ENCODE measurements at places on chromosomes 4 and X.

DNA sequence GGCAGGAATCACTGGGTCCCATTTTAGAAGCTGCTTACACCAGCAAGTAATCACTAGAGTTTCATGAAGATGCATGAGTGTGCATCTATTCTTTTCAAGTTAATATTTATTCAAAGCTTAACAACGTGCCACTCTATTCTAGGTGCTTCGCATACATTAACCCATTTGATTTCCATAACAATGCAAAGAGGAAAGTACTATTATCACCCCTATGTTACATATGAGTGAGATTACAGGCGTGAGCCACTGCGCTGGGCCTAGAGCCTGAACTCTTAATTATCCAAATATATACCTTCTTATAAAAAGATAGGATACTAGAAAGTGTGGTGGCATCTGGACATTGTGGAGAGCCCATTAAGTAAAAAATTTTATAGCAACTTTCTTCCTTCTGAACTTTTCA, 65.4 kb downstream of the CXCL13 start:
- DNase-seq: no peak

GRCh38 chr4:23135792-23136645, 443.3 kb downstream of the GBA3 start:
- peak; percentile 19 for DNase-seq

- no peak for DNase-seq
Measured at GRCh38 chr4:82560853-82561785, 669 bp downstream of the TMEM150C start.

DNA sequence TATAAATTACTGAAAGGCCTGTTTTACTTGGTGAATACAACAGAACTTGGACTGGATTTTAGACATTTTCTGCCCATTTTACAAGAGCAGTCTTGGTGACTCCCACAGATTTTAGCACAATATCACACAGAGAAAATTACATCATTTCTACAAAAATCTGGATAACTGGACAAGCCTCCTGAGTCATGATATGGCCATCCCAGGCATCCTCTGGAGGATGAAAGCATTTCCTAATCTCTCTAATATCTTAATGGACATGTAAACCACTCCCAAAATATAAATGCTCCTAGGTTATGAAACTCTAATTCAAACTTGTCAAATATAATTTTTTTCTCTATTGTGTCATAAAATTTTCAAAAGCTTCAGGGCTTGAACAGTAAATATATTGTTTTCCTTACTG, 1170.8 kb upstream of the PCDH7 start:
- DNase-seq: no peak

DNA sequence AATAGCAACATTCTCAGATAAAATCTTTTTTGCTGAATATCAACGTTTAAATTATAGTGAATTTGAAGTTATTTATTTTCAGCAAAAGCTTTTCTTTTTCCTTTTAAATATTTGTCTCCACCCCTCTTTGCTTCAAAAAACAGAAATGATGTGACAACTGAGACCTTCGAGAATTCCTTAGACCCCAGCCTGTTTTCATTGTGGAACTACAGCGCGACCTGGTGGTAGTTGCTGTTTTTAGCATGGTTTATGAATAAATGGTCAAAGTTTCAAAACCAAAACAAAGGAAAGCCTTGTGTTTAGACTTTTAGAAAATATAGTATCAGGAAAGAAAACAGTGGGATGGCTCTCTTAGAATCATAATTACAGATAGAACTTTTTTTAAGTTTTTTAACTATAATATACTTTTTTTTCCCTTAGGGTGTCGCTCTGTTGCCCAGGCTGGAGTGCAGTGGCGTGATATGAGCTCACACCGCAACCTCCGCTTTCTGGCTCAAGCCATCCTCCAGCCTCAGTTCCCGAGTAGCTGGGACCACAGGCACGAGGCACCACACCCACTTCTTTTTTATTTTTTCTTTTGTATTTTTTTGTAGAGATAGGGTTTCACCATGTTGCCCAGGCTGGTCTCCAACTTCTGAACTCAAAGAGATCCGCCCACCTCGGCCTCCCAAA, 26.8 kb upstream of the TMEM184C start:
- DNase-seq: peak; percentile 47

- DNase-seq: no peak
Measured at GRCh38 chr4:34973650-34974312, 1270.5 kb downstream of the ARAP2 start.

DNA sequence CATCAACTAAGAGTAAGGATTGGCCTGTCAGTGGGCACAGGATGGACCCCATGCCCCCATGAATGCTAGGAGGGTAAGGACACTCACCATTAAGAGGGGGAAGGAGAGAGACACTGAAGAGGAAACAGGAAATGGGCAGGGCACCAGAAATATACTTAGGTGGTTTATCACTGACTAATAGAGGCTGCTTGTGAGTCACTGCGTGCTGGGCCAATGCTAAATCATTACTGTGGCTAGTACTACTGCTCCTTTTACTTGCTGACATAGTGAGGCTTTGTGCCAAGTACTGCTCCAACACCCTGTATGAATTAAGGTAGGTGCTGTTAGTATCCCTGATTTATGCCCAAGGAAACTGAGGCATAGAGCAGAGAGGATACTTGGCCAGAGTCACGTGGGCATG, 130.4 kb upstream of the FRMPD4 start:
- peak; percentile 2 for DNase-seq

- no peak for DNase-seq
Measured at GRCh38 chrX:56289449-56289848, 57.3 kb downstream of the KLF8 start.

GRCh38 chrX:117910216-117910615, 206.4 kb downstream of the KLHL13 start:
- no peak for DNase-seq

DNA sequence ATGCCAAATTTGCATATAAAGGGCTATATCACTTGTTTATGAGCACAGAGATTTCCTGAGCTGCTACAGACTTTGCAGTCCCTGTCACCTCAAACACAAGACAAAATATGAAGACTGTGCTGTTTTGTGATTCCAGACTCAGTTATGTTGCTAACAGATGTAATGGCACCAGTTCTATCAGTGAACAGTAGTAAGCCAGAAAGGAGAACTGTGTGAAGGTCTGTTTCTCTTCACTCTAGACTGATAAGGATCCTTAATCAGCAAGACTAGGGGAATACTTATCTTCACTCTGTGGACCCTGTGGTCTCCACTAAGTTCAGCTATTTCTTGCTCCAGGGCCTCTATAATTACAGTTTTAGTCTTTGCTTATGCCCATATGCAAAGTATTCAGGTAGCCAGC, 82.7 kb downstream of the ANXA5 start:
- DNase-seq: no peak

DNA sequence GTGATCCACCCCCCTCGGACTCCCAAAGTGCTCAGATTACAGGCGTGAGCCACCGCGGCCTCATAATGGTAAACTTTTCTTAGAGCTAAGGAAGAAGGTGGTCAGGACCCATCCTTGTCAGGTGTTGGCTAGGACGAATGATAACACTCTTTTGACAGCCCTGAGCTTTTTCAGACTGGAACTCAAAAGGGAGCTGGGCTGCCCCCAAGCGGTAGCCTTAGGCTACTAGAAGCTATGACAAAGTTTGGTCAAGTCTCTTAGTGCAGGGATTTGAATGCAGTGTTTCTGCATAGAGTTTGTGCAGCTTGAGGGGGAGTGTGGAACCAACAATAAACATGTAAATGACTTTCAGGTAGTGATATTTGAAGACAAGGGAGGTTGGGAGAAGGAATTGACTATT, 11.8 kb upstream of the HSD17B10 start:
- peak; percentile 3 for DNase-seq

- no peak for DNase-seq
Measured at GRCh38 chr4:182380771-182381181, 137.6 kb downstream of the TENM3 start.

DNA sequence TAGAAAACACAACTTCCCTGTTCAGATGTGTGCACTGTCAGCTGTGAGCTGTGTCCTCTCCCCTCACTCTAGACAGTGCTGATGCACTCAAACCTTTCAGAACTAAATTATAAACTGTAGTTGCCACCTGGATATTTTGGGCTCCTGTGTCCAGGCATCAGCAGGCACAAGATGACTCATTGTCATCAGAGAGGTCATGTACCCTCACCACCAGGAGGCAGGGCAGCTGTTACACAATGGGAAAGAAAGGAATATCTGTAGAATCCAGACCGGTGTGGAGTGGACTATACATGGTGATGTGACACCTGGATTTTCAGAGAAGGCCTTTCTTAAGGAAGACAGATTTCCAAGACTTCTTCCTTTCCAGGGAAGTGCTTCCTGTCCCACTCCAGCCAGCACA, 854.4 kb upstream of the AGA start:
- DNase-seq: no peak

DNA sequence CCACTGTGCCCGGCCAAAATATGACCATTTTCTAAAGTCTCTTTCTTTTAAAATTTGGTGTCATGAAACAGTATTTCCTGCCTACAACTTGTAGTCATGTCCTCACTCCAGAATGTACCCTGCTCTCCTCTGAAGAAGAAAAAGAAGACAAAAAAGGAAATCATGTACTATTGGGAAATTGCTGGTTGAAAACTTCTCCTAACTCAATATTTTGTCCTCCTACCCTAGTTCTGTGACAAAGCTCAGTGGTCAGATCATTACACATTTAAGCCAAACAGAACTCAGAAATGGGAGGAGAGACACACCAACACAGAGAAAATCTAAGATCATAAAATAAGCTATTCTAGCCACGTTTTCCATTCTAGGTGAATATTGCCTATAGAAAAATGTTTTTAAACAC, 127.7 kb downstream of the IRF2 start:
- no peak for DNase-seq

DNA sequence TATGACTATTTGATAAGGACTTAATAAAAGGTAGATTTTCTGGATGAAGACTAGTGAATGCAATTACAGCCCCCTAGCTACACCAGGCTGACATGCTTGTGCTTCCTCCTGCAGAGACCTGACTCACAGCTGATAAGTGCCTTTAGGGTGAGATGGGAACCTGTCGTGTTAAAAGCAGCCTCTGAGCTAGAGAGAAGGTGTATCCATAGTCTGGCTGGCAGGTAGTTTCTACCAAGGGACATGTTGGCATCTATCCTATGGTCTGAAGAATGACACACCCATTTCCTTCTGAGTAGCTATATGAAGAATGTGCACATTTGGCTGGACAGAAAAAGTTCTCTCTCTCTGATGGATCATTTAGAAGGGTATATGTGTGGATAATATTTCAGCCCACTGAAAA, 64.1 kb downstream of the PARM1 start:
- DNase-seq: peak; percentile 8

- DNase-seq: peak; percentile 54
Measured at GRCh38 chr4:18689308-18690115, 668.0 kb upstream of the LCORL start.

GRCh38 chr4:108834166-108834834, 71.4 kb upstream of the ETNPPL start:
- no peak for DNase-seq

DNA sequence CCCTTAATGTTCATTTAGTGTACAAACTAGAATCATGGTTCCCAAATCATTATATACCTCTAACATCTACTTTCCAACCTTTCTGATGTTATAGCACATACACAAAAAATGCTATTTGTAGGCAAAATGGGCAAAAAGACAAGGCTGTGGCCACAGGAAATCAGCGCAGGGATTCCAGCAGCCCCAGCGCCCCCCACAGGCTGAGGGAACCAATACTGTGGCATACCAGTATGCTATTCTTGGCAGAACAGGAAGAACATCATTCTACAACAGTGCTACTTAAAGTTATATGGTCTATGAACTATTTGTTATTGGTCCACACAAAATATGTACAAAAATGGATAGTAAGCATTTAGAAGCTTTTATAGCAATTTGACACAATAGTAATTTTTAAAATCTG, 25.3 kb downstream of the STEEP1 start:
- DNase-seq: no peak

DNA sequence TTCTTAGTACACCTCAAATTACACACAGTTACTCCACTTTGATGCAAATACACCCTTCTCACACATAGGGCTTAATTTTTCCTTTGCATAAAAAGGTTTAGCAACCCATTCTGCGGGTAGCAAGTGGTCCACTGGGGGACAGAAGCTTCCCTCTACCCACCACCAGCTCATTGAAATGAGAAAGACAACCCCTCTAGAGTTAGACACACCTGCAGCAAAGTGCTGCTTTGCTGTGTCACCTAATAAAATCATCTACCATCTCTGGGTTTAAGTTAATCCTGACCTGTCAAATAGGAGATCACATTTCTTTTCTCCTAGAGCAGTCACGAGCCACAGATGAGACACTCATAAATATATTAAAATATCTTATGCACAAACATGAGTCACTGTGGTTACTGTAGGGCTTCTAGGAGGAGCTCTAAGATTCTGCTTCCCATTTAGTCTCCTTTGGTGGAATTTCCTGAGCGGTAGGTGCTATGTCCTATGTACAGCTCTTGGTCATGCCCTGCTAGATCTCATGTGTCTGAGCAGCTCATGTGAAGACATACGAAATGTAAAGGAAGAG, 11.9 kb downstream of the BMX start:
- no peak for DNase-seq

- DNase-seq: no peak
Measured at GRCh38 chr4:102809691-102810090, 17.7 kb downstream of the UBE2D3 start.
